ENCODE measurements at places on chromosomes 3 and 15. TPM values are rescaled to one million over a fixed set of nuclear protein-coding genes. Genes with fewer than 3 reads are reported as not detected.

- DNase-seq = no peak
Observed at GRCh38 chr15:99145005-99145404, 40.1 kb downstream of the SYNM start.

DNA sequence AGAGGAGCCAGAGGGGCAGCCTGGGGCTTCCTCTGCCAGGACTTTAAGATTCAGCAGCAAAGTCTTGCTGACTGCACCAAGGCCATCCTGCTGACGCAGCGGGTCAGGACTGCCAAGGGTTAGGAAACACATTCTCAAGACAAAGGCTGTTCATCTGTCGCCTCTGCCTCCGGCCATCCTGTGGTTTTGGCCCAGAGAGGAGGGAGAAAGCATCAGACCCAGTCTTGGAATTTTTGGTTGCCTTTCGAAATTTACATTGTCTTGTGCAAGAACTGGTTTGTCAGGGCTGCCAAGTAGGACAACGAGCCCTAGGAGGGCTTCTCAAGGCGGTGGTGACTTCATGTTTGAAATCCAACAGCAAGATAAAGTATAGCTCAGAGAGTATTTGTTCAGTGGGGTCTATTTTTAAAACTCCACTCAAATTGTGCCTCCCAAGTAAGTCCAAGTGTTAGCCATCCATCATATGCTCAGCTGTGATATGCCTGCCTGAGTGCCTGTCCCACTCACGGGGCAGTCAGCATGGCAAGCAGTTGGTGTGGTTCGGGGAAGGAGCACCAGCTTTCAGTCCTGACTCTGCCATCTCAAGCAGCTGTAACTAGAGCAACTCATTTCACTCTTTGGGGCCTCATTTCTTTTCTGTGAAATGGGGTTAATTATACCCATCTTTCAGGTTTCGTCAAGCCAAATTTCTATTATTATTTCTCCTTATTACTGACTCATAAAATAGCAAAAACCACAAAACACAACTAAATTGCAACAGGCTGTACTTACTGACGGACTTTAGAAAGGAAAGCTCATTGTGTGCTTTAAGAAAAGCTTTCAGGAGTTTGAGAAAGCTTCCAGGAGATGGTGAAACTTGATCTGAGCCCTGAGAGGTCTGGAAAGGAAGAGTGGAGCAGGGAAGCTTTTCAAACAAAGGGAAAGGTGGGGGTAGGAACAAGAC is 42.4 kb upstream of the RHO start:
- DNase-seq = no peak

GRCh38 chr3:188720636-188721035 is 451.1 kb upstream of the TPRG1 start:
- DNase-seq = no peak

- no peak for DNase-seq
Observed at GRCh38 chr3:138461246-138461645, 26.8 kb downstream of the ESYT3 start.

DNA sequence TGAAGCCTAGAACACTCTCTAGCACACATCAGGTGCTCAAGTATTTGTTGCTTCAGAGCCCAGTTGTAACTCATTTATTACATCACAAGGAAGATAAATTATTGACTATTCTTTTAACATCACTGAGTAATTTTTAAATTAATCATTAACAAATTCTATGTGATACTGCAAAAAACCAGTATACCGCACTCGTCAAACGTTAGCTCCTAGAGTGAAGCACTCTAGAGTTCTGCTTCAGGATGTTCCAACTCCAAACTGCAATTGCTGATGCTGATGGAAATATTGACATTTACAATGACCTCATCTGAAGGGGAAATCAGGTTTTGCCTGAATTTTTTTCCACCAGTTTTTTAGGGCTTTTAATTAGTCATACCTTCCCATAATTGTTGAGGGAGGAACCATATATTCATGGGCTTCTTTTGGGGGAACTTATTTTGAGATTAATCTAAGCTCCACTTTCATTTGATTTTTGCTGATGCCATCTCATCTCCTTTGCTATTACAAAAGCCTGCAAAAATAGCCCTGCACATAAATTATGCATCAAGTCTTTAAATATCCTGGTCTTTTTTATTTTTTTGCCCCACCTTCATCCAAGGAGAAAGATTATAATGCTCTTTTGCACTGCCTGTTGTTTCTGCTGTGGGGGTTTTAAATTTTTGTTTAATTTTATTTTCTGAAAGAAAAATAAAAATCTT is 123.0 kb upstream of the STAC start:
- DNase-seq = no peak

GRCh38 chr3:50583897-50584296 is 14.6 kb downstream of the HEMK1 start:
- DNase-seq = no peak

DNA sequence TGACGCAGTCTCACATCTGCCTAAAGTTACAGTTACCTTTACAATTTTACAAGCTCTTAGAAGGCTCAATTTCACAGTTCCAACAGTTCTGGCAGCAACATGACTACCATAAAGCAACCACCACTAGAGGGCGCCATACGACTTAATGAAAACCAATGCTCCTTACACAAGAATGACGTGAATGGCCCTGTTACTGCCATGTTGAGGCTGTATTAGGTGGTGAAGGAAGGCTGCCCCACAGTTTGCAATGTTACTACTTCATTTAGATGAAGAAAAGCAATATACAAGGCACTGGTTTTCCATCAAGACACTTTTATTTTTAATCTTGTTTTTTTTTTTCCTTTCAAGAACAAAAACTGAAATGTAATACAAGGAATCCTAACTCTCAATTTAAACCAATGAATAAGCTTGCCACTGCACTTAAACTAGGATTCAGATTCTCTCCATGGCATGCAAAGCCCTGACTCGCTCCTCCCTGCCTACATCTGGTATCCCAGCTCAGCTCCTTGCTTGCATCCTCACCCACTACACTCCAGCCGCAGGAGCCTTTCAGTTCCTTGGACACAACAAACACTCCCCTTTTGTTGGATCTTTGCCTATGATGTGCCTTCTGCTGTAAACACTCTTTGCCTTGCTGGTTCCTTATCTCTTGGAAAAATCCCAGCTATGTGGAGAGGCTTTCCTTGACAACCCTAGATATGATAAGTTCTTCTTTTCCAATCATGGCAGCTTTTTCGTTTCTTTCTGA is 270.7 kb downstream of the GBE1 start:
- peak; percentile 89 for DNase-seq

- DNase-seq = no peak
Observed at GRCh38 chr15:80310776-80311175, 58.8 kb upstream of the CTXND1 start.

DNA sequence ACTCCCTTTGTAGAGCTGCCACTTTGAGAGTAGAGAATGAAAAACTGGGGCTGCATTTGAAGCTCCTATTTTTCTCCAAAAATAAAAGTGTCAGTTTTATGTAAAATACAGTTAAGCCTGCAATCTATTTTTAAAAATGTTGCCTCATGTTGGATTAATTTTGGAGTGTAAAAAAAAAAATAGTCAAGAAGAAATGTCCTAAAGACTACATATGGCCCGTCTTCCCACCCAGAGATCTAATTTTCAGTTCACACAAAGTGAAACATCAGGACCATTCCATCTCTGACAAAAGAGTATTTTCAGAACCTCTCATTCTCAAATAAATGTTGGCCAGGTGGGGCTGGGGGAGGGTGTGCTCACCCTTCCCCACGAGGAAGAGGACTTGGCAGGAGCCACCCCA is 62.7 kb downstream of the HHLA2 start:
- no peak for DNase-seq

FOXB1 gene
- total RNA-seq = 0.57 TPM

PGBD4 gene
- 4.1 TPM for total RNA-seq

PP2D1 gene
- not detected for total RNA-seq

ACVR2B gene
- total RNA-seq = 6.0 TPM

Data from activated CD4-positive, alpha-beta T cell treated with anti-CD3 and anti-CD28 coated beads, Interleukin-2, amount 10 ng/mL, durations not matched to agents 7 days and 5 days (primary cell).